ENCODE measurements at places on chromosomes 11 and 22.

- DNase-seq, result no peak
Measured at GRCh38 chr11:65928667-65929066, 9.4 kb downstream of the DRAP1 start.

DNA sequence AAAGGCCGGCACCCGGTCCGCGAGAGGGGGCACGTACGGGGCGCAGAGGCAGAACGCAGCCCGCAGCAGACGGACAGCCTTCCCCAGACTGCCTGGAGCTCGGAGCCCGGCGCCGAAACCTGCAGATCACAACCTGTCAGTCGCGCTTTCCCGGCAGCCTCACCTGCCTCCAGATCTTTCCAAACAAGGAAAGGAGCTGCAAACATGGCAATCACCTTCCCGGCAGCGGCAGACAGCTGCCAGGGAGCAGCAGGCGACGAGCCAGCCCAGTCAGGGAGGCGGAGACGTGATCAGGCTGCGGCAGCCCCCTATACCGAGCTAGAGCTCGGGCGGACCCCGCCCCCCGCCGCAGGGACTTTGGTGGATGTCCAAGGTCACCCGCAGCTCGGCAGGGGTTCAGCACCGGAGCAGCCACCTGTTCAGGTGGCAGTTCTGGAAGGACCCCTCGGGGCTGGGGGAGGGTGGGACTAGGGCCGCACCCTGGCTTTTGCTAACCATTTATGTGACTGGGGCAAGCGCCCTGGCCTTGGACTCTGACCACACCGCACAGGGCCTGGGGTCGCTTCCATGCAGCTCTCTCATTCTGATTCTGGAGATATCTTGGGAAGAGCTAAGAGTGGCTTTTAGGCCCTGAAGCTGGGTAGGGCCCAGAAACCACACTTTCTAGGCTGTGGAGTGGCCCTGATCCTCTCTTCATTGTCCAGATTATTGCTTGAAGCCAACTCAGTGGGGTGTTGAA lies 143.8 kb downstream of the NECTIN1 start:
- no peak for DNase-seq

DNA sequence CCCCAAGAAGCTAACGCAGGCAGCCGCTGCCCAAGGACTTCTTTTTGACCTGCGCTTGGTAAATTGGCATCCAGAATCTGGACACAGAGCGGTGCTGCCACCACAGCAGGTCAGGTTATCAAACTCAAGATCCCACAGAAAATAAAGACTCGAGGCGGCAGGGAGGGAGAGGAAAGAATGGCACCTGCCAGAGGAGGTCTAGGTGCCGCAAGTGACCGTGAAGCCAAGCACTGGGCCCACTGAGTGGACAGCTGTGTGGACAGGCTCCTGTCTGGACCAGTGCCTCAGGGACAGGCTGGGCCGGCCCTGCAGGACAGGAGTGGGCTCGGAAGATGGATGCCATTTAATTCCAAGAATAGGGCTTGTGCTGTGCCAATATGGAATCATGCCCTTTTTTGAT lies 27.4 kb downstream of the BID start:
- DNase-seq, result no peak

GRCh38 chr22:20771918-20772625 lies 1.8 kb upstream of the SERPIND1 start:
- DNase-seq, result no peak

GRCh38 chr11:130871616-130872015 lies 44.7 kb downstream of the SNX19 start:
- DNase-seq, result no peak

GRCh38 chr22:50694766-50695420 lies 22.3 kb downstream of the SHANK3 start:
- DNase-seq, result no peak

- DNase-seq, result no peak
Measured at GRCh38 chr22:30841273-30841672, 127.3 kb downstream of the MORC2 start.

DNA sequence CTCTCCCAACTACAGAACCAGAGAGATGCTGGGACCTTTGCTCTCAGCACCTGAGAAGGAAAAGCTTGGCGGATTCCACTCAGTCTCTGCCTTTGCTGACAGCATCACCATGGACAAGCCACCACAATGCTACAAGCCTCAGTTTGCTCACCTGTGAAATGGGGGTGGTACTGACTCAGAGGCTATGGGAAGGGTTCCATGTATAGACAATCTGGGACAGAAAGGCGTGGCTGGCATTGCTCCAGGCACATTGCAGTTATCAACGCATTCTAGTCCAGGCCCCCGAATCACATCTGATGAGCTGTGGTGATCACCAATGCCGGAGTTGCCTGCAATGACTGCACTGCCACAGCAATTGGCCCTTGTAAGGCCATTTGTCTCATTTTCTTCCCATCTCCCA lies 72.6 kb downstream of the ISX start:
- DNase-seq, result no peak

DNA sequence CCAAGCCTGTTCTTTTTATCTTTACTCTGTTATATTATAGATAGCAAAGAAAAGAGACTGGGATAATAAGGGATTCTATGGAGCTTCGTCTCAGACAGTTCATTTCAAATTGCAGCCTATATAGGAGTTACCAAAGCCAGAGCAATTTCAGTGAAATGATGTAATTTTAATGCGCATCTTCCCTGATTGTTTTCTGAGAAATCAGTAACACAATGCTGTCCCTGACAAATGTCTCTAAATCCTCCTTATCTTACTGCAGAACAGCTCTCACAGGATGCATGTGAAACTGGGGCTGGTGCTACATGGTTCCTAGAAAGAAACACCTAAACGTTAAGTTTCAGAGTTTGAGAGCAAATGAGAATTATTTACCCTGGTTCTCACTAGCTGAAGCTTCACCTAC lies 467.9 kb upstream of the ANO3 start:
- no peak for DNase-seq

GRCh38 chr22:19214078-19214473 lies 35.5 kb upstream of the SLC25A1 start:
- no peak for DNase-seq

- DNase-seq, result no peak
Measured at GRCh38 chr11:77088236-77089003, 14.2 kb upstream of the OMP start.

GRCh38 chr22:47139790-47140119 lies 377.3 kb downstream of the TBC1D22A start:
- DNase-seq, result no peak
